ENCODE measurements at places on chromosomes 3 and 15. TPM values are rescaled to one million over a fixed set of nuclear protein-coding genes. Genes with fewer than 3 reads are reported as not detected.

GRCh38 chr3:31450345-31450744 lies 82.4 kb upstream of the STT3B start:
- no peak for DNase-seq

Gene PIAS1
- 56.5 TPM for total RNA-seq

- no peak for DNase-seq
These were observed 138.0 kb upstream of the BHLHE40 start for GRCh38 chr3:4841225-4841624.

GRCh38 chr15:100026041-100026440 lies 292.8 kb upstream of the LYSMD4 start:
- no peak for DNase-seq

Gene NR1I2
- total RNA-seq, result not detected

DNA sequence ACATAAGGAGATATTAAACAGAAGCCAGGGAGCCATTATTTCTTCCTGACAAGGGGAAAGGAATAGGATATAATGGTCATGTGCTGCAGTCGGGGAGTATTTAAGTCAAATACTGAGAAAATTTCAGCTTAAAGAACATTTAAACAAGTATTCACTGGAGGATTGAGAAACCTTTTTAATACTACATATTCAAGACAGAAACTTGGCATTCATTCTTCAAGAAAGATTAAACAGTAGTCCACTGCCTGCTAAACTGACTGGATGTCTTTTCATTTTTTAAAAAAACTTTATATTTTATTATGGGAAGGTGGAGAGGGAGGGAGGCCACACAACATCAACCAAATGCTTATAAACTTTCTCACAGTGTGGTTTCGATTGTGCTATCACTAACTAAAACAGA lies 107.4 kb upstream of the CBLB start:
- DNase-seq, result no peak

Gene PTX3
- 16.1 TPM for total RNA-seq

DNA sequence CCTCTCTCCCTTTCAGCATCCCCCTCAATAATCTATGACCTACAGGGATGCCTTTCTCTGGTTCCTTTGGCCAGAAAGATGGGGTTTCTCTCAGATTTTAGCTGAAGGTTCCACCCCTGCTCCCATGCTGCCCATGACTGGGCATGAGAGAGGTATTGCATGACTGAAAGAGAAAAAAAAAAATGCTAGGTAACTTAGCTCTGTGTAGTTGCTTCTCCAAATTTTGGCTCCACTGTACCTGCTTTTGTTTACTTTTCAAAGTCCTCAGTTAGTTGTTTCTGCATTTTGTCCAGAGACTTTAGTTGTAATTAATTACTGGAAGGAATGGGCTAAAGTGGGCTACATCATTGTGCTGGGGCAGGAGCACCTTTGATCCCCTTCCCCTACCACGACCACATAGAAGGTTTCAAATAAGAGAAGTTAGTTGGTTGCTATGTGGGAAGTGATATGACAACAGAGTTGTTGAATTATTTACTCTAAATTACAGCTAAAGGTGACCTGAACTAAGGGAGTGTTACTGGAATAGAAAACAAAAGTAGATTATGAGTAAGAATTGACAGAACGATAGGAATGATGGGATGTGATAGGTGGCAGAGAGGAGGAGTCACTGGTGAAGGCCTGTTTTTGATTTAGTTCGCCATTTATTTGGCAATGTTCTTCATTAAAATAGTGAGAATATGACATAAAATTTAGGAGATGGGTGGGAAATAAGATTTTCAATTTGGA lies 605.4 kb upstream of the NR2F2 start:
- DNase-seq, result no peak

- DNase-seq, result no peak
These were observed 3.0 kb downstream of the NAALADL2 start for GRCh38 chr3:174862101-174862500.

Gene TRH
- total RNA-seq, result not detected

Gene CADPS
- total RNA-seq, result 2.2 TPM

DNA sequence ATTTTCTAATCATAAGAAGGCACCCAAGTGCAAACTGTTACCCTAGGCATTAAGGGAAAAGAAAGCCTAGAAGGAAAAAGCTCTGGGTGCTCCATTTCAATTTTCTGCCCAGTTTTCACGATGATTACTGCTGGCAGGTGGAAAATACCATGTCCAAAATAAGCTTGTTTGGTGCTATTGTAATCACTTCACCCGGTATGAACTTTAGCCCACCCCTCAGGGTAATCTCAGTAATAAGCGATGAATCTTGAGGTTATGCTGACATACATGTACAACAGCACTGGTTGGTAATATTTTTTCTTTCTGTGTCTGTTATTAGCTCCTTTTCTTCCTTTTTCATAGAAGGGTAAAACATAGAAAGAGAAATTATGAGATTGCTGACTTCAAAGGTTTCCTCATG lies 88.6 kb upstream of the MEX3B start:
- DNase-seq, result no peak

Gene XYLB
- 2.5 TPM for total RNA-seq

- no peak for DNase-seq
These were observed 14.1 kb downstream of the SIDT1 start for GRCh38 chr3:113546414-113546893.

DNA sequence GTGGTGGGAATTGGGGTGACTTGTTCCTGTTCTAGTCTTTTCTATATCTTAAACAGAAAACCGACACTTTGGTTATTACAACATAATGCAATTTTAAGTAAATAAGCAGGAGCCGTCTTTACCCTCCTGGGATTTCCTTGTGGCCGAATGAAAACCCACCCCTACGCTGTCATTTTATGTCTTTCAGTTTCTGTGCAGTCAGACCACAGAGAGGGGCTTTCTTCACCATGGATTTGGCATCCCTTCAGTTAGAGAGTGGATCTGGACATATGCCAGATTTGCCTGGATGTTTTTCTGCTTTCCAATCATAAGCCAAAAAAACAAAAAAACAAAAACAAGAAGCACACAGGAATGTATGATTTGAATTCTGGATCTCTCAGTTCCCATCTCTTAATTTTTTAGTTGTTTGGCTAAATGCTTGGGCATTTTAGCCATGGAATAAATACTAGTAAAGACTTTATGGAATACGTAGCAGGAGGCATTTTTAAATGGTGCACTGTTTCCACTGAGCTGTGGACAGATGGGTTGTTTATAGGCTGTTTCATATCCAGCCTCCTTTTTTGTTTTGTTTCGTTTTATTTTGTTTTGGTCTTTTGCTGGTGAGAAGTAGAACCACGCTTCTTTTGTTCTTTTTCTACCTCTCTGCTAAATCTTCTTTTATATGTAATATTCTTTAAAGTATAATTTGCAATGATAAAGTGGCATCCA lies 272.9 kb downstream of the FEZF2 start:
- no peak for DNase-seq

GRCh38 chr3:25479727-25480010 lies 51.6 kb downstream of the RARB start:
- DNase-seq, result no peak

Gene ZNF660
- total RNA-seq, result 0.20 TPM

- DNase-seq, result no peak
These were observed 530.8 kb upstream of the BCHE start for GRCh38 chr3:166367947-166368533.

DNA sequence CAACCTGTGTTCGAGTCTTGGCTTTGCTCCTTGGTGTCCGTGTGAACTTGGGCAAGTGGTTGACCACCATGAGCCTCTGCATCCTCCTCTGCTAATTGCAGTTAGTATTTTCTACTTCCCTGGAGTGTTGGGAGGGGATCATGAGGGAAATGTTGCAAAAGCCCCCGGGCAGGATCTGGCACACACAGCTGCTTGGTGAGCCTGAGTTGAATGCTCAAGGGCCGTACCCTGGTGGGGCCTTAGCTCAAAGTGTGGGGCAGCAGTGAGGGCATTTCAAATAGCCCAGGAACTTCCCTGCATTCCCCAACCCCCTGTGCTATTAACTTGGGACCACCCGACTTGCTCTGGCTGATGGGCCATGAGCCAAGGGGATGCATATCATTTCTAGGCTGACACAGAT lies 94.9 kb upstream of the SLC6A11 start:
- peak; percentile 40 for DNase-seq

All from lower leg skin (tissue), 4 donors.